ENCODE measurements at places on chromosomes 12 and 14.

- no peak for DNase-seq
Observed at GRCh38 chr12:128305336-128305892, 38.4 kb downstream of the TMEM132C start.

GRCh38 chr14:97299661-97300060 is 502.5 kb downstream of the VRK1 start:
- no peak for DNase-seq

GRCh38 chr12:58764100-58764953 is 156.0 kb downstream of the LRIG3 start:
- DNase-seq, result no peak

DNA sequence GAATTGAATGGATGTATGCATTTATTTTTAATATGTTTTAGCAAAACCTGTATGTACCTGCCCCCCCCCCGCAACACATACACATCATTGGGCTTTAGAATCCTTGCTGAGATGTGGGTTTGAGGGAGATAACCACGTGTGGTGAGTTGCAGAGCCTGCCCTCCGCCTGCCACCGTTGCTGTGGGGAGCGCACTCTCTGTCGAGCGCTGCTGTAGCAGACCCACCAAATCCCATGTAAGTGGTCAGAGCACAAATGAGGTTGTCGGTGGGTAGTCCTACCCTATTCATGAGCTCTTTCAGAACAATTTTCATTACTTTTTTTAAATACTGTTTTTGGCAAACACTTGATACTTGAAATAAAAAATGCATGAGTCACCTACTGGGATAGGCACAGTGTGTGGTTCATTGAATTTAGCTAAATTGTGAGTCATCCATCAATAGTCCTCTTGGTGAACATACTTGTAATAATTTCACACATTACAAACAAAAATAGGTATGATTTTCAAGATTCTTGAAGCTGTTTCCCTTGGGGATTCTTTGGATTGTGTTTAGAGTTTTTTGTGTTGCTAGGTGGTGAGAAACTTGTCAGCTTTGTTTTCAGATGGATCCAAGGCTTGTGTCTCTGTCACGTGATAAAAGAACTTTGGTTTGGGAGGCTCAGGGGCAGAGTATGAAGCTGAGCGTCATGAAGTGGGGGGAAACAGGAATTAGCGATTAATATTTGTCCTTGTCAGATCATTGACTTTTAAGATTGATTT is 107.6 kb downstream of the PTCSC3 start:
- DNase-seq, result no peak

- no peak for DNase-seq
Observed at GRCh38 chr12:89064151-89064550, 288.1 kb downstream of the DUSP6 start.

DNA sequence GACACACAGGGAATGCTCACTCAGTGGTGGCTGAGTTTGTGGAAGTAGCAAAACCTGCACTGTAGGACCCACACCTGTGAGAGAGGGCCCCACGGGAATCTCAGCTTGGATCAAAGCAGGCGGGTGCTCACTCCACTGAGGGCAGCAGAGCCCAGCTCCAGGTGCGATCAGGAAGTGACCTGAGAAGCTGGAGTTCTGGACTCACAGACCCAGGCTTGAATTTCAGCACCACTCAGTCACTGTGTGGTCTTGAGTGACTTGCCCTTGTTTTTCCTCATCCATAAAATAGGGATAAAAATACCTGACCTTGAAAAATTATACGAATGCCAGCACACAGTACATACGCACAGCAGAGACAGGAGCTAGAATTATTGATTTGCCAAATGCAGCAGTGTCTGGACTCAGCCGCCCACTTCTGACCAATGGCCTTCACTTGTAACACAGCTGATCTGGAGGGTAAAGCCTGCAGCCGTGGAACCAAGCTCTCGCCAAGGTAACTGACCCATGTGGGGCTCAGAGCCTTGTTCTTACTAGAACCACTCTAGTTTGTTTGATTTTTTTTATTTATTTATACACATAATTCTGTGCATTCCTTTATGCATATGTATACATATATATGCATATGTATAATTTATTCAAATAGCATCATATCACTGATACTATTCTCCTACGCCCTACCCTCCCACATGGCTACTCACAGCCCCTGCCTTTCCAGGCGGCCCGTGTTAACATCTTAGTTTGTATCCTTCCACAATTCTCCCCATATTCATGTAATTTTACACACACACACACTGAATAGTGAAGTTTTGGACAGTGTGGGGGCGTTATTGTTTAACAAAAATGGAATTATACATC is 53.9 kb downstream of the DPF3 start:
- no peak for DNase-seq
